ENCODE measurements at places on chromosomes 3 and 15.

GRCh38 chr3:179956416-179956830 lies 80.3 kb downstream of the PEX5L start:
- DNase-seq = no peak

DNA sequence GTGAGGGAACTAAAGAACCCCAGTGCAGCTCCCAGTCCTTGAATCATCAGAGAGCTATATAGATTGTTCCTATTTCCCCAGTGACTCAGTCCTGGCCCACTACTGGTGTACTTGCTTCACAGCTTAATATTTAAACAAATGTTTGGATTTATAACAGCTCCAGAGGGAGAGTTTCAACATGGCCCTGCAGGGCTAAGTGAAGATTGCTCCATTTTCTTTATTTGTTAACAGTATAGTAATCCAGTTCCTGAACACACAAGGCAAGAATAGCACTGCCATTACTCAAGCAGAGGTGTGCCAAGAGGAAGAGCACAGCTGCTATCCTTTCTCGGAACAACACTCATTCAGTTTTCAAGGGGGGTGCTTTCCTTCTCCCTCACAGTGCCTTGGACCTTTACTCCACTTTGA lies 6.5 kb downstream of the SQOR start:
- no peak for DNase-seq

GRCh38 chr15:94001255-94001801 lies 230.0 kb upstream of the MCTP2 start:
- DNase-seq = no peak

- DNase-seq = no peak
Observed at GRCh38 chr3:20225769-20226168, 39.8 kb upstream of the SGO1 start.

DNA sequence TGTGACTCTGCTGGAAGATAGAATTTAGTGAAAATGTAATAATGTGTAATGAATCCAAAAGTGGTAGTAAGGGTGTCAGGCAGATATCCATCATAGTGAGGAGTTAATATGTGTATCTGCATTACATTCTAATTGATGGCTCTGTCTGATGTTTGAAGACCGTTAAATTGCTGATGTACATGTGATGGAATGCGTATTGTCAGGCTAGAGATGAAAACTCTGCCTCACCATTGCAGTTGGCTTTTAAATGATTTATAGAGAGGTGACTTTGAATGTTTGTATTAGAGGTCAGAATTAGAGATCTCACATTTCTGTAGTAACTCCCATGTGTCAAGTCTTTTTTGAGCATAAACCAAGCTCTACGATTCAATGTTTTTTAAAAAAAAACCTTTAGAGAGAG lies 234.6 kb downstream of the NAALADL2 start:
- DNase-seq = no peak

Measured in WERI-Rb-1 (cell line).